ENCODE measurements at places on chromosomes 12 and 14.

GRCh38 chr12:124532967-124533366 is 34.4 kb downstream of the NCOR2 start:
- no peak for DNase-seq

DNA sequence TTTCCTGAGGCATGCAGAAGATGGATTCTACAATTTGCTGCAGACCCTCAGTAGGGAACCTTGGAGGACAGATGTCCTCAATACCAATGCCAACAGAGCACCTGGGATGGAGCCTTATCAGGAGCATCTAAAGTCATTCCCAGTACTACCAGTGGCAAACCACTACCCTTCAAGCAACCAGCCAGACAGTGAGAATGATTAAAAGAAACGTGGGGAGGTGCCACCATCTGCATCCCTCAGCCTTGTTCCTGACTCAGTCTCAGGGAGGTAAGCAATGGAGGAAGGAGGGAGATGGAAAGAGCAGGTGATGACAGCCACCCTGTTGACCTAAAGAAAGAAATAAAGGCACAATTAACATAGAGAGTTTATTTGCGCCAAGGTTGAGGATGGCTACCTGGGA is 175.2 kb upstream of the GRIN2B start:
- no peak for DNase-seq

DNA sequence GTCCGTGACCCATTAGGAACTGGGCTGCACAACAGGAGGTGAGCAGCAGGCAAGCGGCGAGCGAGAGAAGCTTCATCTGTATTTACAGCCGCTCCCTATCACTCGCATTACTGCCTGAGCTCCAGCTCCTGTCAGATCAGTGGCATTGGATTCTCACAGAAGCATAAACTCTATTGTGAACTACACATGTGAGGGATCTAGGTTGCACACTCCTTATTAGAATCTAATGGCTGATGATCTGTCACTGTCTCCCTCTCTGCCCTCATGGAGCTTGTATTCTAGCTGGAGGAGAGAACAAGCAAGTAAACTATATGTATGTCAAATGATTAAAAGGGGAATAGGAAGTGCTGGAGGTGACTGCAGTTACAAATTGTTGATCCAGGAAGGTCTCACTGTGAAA is 479.1 kb downstream of the EGLN3 start:
- DNase-seq, result no peak

DNA sequence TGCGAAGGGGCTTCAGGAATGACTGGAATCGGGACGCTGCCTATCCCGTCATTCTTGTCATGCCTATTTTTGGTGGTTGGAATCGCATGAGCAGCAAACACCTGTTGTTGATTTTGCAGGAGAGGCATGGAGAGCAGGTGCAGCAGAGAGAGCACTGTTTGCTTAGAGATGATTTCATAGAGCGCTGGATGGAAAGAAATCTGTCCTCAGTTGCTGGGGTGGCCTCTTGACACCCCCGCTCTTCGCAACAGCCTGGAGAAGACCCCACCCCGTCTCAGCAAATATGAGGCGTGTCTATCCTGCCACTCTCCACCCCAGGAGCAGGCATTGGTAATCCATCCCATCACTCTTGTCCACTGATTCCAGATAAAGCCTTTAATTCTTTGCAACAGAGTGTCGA is 19.3 kb upstream of the NCOR2 start:
- DNase-seq, result no peak

GRCh38 chr14:25400607-25401206 is 350.8 kb upstream of the STXBP6 start:
- DNase-seq, result no peak

DNA sequence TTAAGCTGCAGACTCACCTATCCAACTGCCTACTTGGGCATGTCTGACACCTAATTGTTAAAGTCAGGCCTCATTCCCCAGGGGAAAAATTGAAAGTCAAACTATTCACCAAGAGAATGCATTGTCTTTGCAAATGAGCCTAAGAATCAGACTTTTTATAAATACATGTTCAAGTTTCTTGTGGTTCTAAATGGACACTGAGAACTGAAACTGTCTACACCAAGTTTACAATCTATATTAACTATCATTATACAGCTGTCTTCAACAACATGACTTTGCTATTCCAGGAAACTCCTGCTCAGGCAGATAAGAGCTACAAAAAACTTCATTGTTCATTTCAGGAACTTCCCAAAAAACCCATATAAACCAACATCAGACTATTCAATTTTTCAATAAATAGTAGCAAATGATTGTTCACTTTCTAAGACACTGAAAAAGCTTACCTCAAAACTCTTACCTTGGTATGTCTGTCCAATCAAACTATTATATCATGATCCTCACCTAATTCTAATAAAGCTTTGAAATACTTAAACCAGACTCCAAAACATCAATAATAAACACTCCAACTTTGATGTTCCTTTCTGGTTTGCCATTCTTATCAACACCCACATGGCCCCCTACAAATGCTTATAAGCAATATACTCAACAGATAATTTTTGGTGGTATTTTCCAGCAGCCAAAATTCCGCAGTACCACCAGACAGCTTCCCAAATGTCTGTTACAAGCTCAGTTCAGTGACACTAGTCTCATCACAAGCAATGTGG is 24.2 kb downstream of the CDK17 start:
- no peak for DNase-seq

DNA sequence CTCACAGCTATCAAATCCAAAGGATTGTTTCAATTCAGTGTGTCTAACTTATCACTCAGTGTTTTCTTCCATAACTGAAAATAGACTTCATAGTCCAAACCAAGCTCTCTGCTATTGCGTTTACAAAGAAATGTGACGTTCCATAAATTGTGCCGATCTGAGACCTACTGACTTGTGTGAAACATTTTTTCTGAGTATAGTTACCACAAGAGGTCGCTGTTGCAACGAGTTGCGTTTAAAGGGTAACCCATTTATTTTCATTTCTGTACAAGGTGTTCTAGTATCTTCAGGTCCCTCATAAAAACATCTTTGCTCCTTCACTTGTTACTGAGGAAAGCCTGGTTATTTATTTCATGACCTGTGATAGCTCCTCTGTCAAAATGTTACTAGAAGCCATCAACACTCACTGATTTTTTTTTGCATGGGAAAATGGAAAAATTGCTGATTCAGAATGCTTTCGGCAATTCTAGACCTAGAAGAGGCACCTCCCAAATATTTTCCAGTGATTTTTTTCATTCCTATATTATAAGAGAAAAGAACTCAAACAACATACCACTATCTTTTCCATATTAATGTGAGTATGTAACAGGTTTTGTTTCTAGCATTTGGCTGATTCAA is 60.9 kb upstream of the OR4E1 start:
- no peak for DNase-seq

DNA sequence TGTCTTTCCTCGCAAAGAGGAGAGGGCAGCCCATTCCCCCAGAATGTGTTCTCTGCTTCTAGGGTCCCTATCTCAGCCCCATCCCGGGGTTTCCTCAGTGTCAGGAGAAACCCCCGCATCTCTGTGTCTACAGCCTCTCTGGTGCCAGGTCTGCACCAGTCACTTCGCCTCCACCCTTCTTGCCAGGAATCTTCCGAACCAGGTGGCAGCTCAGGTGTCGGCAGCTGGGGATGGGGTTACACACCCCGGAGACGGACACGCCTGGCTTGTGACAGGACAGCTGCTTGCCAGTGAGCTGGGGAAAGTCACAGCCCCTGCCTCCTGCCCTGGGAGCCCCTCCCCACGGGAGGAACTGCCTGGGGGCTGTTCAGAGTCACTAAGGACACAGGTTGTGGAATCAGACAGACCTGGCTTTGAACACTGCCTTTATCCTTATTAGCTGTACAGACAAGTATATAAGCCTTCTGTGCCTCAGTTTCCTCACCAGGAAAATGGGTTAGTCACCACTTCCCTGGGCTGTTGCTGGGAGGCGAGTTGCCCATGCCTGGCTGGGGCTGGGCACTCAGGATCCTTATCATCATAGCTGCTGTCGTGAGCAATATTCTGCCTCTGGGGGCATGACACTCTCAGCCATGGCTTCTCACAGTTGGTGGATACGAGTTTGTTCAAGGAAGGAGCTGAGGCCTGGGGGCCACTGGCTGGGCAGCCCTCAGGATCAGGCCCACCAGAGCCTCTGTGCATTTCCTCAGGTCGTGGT is 10.8 kb downstream of the HIP1R start:
- no peak for DNase-seq

GRCh38 chr14:90300611-90301047 is 31.1 kb downstream of the NRDE2 start:
- no peak for DNase-seq

- no peak for DNase-seq
Observed at GRCh38 chr12:75725521-75726111, 214.2 kb upstream of the KRR1 start.
